CD8-positive, alpha-beta memory T cell (primary cell): ENCODE measurements at places on chromosomes 11 and 22. TPM values are rescaled to one million over a fixed set of nuclear protein-coding genes. Genes with fewer than 3 reads are reported as not detected.

DNA sequence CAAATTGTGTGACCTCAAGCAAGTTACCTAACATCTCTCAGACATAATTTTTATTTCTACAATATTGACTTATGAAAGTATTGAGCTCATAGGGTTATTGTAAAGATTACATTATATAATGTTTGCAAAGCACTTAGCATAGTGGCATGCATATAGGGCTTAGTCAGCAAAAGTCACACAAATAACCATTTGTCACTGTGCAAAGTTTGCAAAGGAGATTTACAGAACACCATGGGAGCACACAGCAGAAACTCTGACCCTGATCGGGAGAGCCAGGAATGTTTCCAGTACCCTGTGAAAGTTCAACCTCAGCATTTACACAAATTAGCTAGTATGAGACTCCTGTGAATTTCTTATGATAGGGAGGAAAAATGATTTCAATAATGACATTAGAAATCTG, 804.6 kb upstream of the RAG2 start:
- DNase-seq = no peak

DNA sequence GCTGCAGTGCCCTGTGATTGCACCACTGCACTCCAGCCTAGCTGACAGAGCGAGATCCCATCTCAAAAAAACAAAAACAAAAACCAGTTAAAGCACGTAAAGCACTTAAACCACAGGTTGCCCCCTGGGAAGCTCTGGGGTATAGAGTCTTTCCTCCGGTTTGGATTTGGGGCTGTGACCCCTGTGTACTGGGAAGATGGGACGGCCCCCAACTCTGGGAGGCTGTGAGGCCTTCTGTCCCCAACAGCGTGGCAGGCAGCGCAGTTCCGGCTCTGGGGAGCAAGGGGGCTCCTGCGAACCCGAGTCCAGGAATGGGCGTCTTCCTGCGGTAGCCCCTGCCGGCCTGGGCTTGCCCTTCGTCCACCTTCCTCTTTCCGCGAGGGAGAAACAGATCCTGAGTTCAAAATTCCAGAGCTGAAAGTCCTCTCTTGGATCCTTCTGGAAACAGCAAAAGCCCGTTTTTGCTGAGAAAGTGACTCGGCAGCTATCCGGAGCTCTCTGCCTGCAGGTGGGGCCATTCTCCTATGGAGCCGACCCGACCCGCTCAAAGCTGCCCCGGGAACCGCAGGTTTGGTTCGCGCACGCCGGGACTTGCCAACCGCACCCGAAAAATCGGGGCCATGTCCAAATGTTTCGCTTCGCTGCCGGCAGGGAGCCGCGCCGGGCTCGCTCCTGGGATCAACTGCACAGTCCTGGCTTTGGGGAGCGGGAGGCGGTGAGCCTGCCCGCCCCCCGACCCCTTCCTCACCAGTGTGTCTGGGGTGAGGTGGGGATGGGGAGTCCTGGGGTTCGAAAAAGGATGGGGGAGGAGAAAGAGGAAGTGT, 36.3 kb upstream of the POLA2 start:
- peak; percentile 42 for DNase-seq

- DNase-seq = peak; percentile 42
Measured at GRCh38 chr11:59186130-59186594, 14.2 kb downstream of the DTX4 start.

DNA sequence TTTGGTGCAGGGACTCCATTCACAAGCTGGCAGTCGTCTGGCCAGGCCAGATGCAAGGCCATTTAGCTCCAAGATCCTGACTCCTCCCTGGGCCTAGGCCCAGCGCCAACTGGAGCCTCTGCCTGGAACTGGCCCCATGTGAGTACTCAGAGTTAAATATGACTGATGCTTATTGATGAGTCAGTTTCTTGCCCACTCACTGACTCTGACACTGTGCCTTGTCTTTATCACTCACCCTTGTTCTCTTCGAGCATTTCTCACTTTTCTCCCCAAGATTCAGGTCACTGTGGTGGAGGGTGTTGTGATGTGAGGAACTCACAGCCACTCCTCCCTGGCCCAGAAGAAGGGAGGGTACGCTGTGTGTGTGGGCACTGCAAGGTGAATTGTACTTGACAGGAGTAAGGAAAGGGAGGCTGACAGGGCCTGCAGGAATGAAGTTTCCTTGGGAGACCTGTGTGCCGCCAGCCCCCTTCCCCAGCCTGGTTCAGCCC, 23.2 kb upstream of the ST3GAL4 start:
- peak; percentile 64 for DNase-seq

Gene SLC22A25
- total RNA-seq = not detected

Gene VWCE
- total RNA-seq = 12.4 TPM
